ENCODE measurements at places on chromosomes 7 and 10.

- DNase-seq = no peak
Observed at GRCh38 chr7:91527460-91527859, 263.2 kb downstream of the FZD1 start.

DNA sequence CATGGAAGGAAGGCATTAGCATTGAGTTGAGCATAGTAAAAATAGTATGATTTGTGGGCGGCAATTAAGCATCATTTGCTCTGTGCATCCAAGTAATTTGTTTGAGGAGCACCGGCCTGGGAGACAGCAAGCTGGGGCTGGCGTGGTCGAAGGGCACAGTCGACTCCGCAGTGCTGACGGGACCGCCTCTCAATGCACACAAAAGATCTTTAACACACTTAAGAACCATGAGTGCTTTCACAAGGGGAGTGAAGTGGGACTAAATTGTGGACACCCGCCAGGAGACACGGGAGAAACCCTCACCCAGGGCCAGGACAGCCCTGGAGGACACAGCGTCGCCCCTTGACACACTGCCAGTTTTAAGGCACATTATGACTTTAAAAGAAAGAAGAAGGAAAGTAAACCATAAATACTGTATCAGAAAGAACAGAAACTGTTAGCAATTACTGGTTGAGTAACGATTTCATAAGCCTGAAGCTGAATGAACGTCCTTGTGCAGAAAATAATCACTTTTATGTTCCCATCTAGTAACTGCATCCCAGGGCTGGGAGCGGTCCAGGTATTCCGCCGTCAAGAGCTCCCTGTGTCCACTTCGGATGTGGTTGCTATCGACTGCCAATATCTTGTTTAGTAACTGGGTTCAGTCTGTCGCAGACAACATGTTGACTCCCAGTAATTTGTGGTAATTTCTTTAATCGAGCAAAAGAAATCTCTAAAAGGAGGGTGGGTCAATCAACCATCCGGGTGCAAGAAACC lies 102.1 kb downstream of the EBF3 start:
- DNase-seq = no peak

DNA sequence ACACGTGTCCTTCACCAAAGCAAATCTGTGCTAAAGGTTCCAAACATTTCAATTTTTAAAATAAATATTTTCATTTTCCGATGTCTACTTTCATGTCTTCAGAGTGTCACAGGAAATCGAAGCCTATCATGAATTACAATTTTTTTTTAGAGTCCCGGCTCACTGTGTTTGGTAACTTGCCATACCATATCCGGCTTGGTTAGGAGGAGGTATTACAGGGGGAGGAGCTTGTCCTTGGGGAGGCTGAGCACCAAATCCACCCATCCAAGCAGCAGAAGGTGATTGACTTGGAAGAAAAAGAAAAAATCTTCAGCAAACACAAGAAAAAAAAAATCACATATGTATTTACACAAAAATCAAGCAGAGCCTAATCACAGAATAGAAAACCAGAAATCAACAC lies 21.3 kb downstream of the TIAL1 start:
- no peak for DNase-seq

GRCh38 chr7:117961235-117961634 lies 88.0 kb upstream of the CTTNBP2 start:
- no peak for DNase-seq

DNA sequence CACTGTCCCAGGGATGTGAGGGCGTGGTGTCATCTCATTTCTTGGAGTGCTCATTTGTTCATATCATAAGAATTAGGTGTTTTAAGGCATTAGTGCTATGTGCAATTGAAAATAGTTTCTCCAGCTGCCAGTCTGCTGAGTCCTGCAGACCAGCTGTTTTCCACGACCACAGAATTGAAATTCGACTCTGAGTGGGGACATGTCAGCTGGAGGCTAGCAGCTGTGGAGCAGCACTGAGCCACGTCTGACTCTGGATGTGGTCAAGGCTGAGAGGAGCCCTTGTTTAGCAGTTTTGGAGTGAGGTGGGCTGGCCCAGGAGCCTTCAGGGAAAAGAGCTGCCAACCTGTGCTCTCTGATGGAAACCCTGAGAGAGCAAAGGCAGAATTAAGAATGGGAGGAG lies 156.3 kb upstream of the GRB10 start:
- DNase-seq = no peak

GRCh38 chr7:158672975-158673374 lies 31.6 kb downstream of the NCAPG2 start:
- DNase-seq = no peak

DNA sequence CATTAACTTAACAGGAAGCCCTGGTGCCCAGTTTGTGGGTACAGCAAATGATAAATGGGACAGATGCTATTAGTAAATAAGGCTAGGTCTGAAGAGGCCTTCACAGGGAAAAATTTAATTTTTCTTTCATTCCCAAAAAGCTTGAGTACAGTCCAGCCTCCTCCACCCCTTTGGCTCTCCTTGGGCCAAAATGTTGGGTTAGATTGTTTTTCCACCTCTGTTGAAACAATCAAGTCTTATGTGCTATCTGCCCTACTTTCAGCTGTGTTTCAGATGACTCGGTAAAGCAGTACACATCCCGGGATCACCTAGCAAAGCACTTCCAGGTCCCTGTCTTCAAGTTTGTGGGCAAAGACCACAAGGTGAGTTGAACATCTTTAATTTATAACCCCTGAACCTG lies 24.3 kb downstream of the PLA2G12B start:
- no peak for DNase-seq

DNA sequence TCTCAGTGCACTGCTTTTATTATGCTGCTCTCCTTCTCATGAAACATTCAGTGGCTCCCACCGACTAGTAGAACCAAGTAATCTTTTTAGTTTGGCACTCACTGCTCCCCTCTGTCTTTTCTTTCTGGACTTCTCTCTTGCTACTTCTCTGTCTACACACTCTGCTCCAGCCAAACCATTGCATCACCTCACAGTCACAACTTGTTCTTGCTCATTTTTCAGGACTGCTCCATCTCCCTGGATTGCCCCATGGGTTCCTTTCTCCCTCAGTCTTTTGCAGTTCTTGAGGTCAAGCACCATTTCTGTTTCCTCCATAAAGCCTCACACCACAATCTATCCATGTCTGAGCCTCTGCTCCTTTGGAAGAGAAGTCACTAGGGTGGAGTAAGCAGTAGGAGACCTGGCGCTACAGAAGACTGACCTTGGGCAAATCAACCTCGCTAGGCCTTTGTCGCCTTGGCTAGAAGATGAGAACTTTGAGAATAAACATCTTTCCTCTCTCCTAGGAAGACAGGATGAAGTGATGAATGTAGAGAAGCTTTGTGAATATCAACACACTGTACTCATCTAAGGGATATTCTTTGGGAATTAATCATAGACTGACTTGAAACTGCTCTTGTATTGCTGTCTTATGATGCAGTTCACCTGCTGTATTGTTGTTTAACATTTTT lies 186.2 kb downstream of the LRMDA start:
- no peak for DNase-seq

- DNase-seq = no peak
Observed at GRCh38 chr7:12469568-12469967, 65.9 kb upstream of the VWDE start.

DNA sequence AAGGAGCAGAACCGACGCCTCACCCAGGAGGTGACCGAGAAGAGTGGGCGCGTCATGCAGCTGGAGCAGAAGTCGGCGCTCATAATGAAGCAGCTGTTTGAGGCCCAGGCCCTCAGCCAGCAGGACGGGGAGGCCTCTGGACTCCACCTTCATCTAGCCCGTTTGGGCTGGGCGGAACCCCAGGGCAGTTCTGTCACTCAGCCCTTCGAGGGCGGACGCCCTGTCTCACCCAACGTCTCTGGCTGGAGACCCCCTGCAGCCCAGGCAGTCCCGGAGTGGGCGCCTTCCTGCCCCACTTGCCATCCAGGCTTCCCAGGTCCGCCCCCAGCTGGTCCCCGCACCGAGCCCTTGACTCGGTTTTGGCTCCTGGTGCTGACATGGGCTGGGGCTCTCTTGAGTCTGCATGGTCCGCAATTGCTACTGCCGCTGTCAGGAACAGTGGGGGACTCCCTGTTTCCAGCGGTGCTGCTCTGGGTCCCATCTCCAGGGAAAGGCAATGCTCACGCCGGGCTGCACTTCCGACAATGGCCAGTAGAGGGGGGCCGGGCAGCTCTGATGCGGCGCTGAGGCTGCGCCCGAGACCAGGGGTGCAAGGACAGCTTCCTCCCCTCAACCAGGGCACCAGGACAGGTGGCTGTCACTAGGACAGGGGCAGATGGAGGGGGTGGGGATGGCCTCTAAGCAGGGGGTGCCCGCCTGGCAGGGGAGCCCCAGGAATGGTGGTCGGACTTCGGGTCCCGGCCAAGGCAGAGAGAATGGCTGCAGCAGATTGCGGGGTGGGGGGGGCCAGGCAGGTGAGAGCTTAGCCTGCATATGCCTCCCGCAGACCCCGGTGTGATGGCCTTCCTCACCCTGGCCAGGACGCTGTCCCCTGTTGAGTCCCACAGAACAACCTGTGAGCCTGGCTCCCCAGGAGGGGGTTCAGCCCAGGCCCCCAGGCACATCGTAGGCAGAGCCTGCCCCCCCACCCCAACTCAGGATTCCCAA lies 71.2 kb upstream of the KCTD7 start:
- DNase-seq = peak; percentile 77

DNA sequence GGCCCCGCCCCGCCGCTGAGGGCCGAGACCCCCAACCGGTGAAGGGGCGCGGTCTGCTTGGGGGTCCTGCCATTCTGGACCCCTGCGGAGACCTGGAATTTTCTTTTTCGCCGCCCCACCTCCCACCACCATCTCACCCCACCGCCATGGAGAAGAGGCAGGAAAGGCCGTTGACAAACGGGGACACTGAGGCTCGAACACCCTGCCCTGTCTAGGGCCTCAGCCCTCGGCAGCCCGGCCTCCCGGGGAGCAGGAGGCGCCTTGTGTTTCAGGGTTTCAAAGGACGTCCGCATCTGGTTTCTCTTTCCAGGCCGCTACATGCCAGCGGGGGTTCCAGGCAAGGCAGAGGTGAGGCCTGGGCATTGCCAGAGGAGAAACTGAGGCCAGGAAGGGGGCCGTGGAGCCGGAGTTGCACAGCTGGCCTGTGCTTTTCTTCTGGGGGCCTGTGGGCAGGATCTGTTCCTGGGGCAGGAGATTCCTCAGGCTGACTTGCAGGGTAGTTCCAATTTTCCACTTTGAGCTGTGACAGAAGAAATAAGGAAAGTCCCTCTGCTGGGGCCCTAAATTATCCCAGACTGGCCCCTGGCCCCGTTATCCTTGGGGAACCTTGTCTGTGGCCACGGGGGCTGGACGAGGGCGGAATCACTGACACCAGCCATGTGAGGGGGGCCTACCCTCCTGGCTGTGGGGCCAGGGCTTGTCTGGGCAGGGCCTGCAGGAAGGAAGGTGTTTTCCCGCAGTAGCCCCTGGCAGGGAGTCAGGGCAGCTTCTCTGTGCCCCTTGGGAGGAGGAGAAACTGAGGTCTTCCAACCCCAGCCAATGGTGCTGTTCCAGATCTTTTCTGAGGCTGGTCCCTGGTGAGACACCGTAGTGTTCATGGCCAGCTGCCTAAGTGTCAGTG lies 900 bp upstream of the MICALL2 start:
- peak; percentile 13 for DNase-seq

- no peak for DNase-seq
Observed at GRCh38 chr7:43487731-43488073, 95.2 kb upstream of the STK17A start.

- no peak for DNase-seq
Observed at GRCh38 chr7:374706-375311, 84.8 kb downstream of the FOXL3 start.

GRCh38 chr10:29473087-29473356 lies 161.7 kb downstream of the SVIL start:
- no peak for DNase-seq

GRCh38 chr10:82160307-82160706 lies 285.3 kb downstream of the NRG3 start:
- DNase-seq = no peak

- DNase-seq = no peak
Observed at GRCh38 chr10:113539789-113540188, 13.1 kb upstream of the HABP2 start.

DNA sequence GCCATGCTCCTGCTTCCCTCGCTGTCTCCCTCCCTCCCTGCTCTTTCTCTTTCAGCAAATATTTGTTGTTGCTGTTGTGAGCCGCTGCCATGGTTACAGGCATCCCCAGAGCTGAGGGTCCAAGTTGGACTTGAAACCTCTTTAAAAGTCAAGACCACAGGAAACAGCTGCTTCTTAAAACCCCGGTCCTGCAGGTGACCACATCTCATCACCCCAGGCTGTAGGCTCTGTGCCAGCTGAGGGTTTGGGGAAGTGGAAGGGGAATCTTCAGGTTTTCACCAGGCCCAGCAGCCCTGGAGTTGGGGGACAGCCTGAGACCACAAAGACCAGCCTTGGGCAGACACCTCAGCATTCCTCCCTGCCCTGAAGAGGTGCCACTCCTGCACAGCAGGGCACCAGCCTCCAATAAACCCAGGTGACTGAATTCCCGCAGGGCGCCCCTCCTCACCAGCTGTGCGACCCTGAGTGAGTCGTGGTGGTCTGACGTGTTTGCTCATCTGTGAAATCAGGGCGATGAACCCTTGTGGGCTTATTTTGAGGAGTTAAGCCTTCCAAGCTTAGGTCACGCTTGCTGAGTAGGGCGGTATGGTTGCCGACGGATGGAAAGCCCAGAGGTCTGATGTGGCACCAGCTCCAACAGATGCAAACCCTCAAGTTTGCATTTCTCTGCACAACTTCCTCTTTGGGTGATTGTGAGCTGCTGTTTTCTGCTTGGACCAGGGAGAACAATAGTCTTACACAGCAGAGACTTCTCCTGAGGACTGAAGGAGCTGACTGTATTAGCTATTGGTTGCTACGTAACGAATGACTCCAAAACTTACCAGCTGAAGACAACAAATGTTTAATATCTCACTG lies 24.8 kb downstream of the NPTX2 start:
- DNase-seq = no peak

- DNase-seq = no peak
Observed at GRCh38 chr7:116024826-116025809, 5.4 kb downstream of the TFEC start.

DNA sequence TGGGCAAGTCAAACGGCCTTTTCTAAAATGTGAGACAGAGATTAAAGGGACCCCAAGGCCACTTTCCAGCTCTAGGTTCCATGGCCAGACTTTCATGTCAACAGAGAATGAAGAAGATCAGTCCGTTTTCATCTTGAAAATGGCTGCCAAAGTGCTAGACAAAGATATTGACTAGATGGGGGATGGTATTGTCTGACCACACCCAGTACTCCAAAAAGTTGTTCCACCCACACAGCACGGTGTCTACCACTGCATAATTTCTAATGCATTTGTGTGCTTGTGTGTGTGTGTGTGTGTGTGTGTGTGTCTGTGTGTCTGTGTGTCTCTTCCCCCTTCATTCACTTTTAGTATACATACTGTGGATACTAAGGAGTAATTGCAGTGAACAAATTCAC lies 1.3 kb downstream of the COL1A2 start:
- no peak for DNase-seq

DNA sequence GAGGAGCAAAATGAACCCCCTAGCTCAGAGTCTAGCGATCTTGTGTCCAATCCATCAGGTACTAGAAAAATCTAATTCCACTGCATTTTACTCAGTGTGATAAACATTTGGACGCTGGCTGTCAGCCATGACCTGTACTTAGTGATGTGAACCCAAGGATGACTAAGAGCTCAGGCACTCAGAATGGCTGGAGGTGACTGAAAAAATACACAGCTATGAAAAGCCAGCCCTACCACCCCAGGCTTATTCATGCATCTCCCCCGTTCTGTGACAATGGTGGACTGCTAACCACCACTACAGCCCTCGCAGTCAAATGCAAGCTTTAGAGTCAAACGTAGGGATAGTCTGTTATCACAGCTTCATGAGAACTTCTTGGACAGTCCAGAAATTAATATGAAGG lies 14.9 kb downstream of the AFAP1L2 start:
- no peak for DNase-seq
